ENCODE measurements at places on chromosomes 2 and 18.

GRCh38 chr18:77495079-77495478 is 245.4 kb downstream of the GALR1 start:
- no peak for DNase-seq

DNA sequence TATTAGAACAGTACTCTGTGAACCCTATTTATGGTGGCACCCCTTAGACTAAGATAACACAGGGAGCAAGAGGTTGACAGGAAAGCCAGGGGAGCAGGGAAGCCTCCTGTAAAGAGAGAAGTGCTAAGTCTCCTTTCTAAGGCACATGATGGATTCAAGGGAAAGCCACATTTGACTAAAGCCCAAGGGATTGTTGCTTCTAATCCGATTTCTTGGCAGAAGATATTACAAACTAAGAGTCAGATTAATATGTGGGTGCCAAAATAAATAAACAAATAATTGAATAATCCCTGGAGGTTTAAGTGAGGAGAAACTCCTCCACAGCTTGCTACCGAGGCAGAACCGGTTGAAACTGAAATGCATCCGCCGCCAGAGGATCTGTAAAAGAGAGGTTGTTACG is 333.2 kb downstream of the SOX11 start:
- DNase-seq = no peak

- no peak for DNase-seq
Observed at GRCh38 chr2:62109554-62109953, 86.4 kb upstream of the B3GNT2 start.

- DNase-seq = no peak
Observed at GRCh38 chr2:70431716-70432347, 121.8 kb downstream of the TGFA start.

GRCh38 chr18:37449618-37450017 is 116.0 kb downstream of the CELF4 start:
- DNase-seq = no peak

DNA sequence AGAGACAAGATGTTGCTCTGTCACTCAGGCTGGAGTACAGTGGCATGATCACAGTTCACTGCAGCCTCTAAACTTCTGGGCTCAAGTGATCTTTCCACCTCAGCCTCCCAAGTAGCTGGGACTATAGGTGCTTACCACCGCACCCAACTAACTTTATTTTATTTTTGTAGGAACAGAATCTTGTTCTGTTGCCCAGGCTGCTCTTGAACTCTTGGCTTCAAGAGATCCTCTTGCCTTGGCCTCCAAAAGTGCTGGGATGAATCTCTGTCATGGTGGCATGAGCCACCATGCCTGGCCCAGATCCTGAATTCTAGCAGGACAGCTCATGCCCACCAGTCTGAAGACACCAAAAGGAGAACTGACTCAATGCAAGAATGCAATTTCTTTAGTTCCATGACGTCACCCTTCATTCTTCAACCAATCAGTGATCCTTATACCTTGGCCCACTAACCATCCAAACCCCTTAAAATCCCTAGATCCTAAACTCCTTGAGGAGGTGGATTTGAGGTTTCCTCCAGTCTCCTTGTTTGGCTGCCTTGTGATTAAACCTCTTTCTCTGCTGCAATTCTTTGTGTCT is 25.6 kb upstream of the CXXC1 start:
- no peak for DNase-seq
